ENCODE measurements at places on chromosomes 1 and 21.

- DNase-seq, result no peak
Measured at GRCh38 chr1:154330669-154331068, 5.3 kb downstream of the ATP8B2 start.

- DNase-seq, result no peak
Measured at GRCh38 chr1:916173-917075, 7.3 kb upstream of the SAMD11 start.

- DNase-seq, result no peak
Measured at GRCh38 chr1:198606020-198606438, 32.8 kb upstream of the PTPRC start.

GRCh38 chr1:112618114-112618720 is 724 bp downstream of the ST7L start:
- DNase-seq, result no peak

DNA sequence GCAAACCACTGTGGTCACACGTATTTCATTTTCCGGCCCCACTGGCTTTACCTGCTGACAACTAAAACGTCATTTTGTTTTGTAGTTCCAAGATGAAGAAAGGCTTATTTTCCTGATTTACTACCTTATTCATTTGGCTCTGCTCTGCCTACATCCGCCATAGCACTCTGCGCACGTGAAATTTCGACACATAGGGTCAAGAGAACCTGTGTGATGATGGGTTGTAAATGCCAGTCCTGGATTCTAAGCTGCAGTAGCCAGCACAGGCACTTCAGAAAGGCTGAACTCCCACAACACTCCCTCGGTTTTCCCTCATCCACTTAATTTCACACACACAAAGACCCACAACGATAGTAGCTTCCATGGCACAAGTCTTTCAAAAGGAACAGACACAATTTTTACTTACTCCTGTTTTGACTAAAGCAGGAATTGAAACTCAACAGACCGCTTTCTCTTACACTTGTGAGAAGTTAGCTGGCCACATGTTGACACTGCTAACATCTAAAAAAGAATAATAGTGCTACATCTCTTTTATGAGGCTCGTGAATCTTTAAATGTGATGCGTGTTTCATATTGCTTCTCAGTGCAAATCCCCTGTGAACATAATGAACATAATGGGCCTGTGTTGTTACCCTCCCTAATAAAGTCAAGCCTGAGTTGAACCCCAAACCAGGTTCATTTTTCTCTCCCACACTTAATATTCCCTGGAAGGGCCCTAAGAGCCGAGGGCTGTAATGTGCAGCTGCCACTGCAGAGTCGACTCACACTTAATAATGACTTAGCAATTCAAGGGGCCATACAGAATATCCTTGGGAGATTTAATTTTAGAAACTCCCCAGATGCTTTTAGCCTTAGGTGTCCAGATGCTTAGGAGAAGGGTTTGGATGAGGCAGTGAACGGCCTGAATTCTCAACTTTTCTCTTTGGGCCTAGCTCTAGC is 1.5 kb upstream of the RUNX1 start:
- no peak for DNase-seq

- no peak for DNase-seq
Measured at GRCh38 chr1:38009088-38009840, 3.3 kb upstream of the UTP11 start.

DNA sequence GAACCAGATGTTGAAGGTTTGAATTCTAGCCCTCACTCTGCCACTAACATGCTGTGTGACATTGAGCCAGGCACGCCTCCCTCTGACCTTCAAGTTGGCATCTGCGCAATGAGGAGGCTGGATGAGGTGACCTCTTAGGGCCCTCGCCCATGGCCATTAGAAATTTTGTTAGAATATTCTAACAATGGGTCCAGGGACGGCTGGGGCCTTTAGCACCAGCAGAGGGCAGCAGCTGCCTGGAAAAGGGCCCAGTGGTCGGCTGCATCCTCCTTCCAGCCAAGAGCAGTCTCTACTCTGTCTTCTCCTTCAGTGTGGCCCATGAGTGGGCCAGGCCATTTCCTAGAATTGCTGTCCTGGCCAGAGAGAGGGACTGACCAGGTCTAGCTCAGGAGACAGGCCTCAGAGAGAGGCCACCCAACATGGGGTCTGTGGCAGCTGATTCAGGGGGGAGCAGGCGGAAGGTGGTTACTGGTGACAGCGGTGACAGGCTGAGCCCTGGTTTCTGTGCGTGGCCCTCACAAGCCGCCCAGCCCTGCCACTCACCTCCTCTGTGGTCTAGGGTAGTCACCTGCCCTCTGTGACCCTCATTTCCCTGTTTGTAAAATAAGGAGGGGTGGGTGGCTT is 101.3 kb upstream of the ACTL8 start:
- DNase-seq, result no peak

DNA sequence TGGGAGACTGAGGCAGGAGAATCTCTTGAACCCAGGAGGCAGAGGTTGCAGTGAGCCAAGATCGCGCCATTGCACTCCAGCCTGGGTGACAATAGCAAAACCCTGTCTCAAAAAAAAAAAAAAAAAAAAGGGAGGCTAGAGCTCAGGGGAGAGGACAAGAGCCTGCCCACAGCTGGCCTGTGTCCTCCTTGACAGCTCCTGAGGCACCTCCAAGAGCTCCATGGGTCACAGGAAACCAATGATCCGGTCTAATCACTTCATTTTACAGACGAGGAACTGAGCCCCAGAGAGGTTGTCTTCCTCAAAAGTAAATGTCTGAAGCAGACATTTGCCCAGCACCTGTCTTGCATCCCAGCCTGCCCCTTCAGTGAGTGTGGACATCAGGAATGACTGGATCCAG is 49.4 kb downstream of the NID1 start:
- no peak for DNase-seq

- no peak for DNase-seq
Measured at GRCh38 chr21:14527696-14528652, 18.1 kb downstream of the SAMSN1 start.

- no peak for DNase-seq
Measured at GRCh38 chr1:50981741-50982140, 11.7 kb downstream of the CDKN2C start.

- no peak for DNase-seq
Measured at GRCh38 chr1:167683641-167684502, 37.9 kb upstream of the MPZL1 start.

- no peak for DNase-seq
Measured at GRCh38 chr1:62188111-62188510, 6.5 kb upstream of the L1TD1 start.

GRCh38 chr1:154466206-154466605 is 35.8 kb upstream of the TDRD10 start:
- no peak for DNase-seq

DNA sequence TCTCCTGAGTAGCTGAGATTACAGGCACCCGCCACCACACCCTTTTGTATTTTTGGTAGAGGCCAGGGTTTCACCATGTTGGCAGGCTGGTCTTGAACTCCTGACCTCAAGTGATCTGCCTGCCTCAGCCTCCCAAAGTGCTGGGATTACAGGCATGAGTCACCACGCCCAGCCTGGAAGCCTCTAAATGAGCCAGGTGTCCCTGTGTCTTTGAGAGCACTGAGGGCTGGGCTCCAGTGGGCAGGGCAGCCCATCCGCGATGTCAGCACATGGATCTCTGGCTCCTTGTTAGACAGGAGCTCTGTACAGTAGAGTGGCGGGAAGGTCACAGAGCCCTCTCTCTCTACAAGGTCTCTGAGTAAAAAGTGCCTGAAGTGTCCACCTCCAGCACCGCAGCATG is 124.3 kb downstream of the PGBD5 start:
- DNase-seq, result no peak

- no peak for DNase-seq
Measured at GRCh38 chr1:160209321-160210046, 4.3 kb downstream of the PEA15 start.

GRCh38 chr1:62951428-62951827 is 167.5 kb downstream of the ATG4C start:
- DNase-seq, result no peak

DNA sequence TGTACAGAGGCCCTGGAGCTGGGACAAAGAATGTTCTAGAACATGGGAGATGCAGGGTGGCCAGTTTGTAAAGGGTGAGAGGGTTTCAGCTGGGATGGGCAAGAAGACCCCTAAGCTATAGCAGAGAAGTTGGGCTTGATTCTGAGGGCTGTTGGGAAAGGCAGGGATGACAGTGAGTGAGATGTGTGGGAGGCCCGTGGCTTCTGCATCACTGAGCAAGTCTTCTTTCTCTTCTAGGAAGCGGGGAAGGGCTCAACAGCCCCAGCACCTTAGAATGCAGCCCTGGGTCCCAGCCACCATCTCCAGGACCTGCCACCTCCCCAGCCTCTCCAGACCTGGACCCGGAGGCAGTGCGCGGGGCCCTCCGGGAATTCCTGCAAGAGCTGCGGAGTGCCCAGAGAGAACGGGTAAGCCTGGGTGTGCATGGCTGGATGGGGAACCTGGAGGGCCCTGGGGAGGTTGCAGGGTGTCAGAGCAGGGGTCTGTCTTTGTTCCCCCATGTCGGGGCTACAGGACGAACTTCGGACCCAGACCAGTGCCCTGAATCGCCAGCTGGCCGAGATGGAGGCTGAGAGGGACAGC is 14.8 kb downstream of the MFAP2 start:
- no peak for DNase-seq

- DNase-seq, result no peak
Measured at GRCh38 chr1:18932387-18932786, 24.1 kb downstream of the IFFO2 start.
